Activated B cell treated with CpG ODN at 0.5 μM for 24 hours (primary cell): ENCODE measurements at places on chromosomes 11 and 22. TPM values are rescaled to one million over a fixed set of nuclear protein-coding genes. Genes with fewer than 3 reads are reported as not detected.

HORMAD2 gene
- total RNA-seq, result not detected in 2 replicates

THYN1 gene
- 27.7 and 30.6 TPM in 2 replicates for total RNA-seq

CHRNA10 gene
- total RNA-seq, result 2.5 and 3.0 TPM in 2 replicates

GAL gene
- not detected in 2 replicates for total RNA-seq

FGF4 gene
- total RNA-seq, result not detected in 2 replicates

HTR3B gene
- total RNA-seq, result 0.10 and 0.22 TPM in 2 replicates

ART5 gene
- not detected in 2 replicates for total RNA-seq

- H3K4me3 ChIP-seq, result peak overlapping the region; percentile 65
- no peak for DNase-seq
- peaks cover 88% of the 10 kb centered on the region for H3K4me1 ChIP-seq
- no peaks in the 10 kb centered on the region for H3K27me3 ChIP-seq
These were observed 107.4 kb downstream of the ZBTB16 start for GRCh38 chr11:114166897-114167323.

- no peak overlapping the region for H3K27ac ChIP-seq
- no peaks in the 10 kb centered on the region for H3K4me1 ChIP-seq
- H3K4me3 ChIP-seq, result no peak overlapping the region
- DNase-seq, result no peak
- H3K36me3 ChIP-seq, result no peaks in the 10 kb centered on the region
- peaks cover 19% of the 10 kb centered on the region for H3K27me3 ChIP-seq
These were observed 6.9 kb downstream of the TNNT3 start for GRCh38 chr11:1926156-1927025.

- no peak for DNase-seq
- H3K4me3 ChIP-seq, result no peak overlapping the region
- no peaks in the 10 kb centered on the region for H3K27me3 ChIP-seq
- no peak overlapping the region for H3K27ac ChIP-seq
- H3K4me1 ChIP-seq, result no peaks in the 10 kb centered on the region
These were observed 650.7 kb downstream of the FAM181B start for GRCh38 chr11:82082976-82083375.

DNA sequence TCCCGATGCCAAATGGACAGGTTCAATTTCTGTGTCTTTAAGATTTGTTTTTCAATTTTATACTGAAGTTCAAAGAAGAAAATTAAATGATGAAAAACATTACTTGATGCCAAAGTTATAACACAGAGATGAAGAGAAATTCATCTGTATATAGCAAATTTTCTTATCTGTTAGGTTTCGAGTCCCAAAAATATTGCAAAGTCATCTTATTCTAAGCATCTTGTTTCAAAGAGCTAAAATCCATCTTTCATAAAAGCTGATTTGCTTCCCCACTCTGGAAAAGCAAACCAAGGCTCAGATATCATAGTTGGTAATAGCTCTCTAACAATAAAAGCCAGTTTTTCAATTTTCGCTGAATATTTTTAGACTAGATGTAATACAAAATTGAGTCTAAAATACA is 19.0 kb upstream of the CCDC89 start:
- H3K36me3 ChIP-seq, result no peaks in the 10 kb centered on the region
- no peak overlapping the region for H3K27ac ChIP-seq
- peaks cover 4% of the 10 kb centered on the region for H3K27me3 ChIP-seq
- no peak overlapping the region for H3K4me3 ChIP-seq

GRCh38 chr11:65853246-65853979 is 4.6 kb downstream of the CFL1 start:
- no peak for DNase-seq
- peaks cover 62% of the 10 kb centered on the region for H3K36me3 ChIP-seq
- peak overlapping the region; percentile 12 for H3K27ac ChIP-seq

DNA sequence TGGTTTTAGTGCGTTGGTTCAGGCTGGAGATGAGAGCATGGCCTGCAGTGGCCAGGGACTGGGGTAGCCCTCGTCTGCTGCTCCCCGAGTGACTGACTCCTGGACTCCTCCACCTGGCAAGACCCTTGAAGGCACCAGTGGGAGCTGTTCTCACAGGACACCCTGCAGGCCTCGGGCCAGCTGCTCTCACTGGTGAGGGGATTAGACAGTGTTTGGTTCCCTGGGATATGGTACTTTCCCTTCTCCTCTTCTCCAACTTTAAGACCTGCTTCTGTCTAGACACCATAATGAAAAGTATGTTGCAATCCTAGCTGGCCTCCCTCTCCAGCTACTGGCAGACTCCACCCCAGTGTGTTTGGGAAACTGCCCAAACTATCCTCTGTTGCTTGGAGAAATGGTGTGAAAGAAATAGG is 168.8 kb upstream of the CADM1 start:
- no peak overlapping the region for H3K27ac ChIP-seq
- no peaks in the 10 kb centered on the region for H3K4me1 ChIP-seq
- DNase-seq, result no peak
- H3K27me3 ChIP-seq, result no peaks in the 10 kb centered on the region
- no peaks in the 10 kb centered on the region for H3K36me3 ChIP-seq

GRCh38 chr11:26762089-26762488 is 40.2 kb upstream of the SLC5A12 start:
- no peaks in the 10 kb centered on the region for H3K36me3 ChIP-seq
- no peaks in the 10 kb centered on the region for H3K27me3 ChIP-seq
- no peaks in the 10 kb centered on the region for H3K4me1 ChIP-seq
- no peak overlapping the region for H3K4me3 ChIP-seq
- no peak overlapping the region for H3K27ac ChIP-seq

DNA sequence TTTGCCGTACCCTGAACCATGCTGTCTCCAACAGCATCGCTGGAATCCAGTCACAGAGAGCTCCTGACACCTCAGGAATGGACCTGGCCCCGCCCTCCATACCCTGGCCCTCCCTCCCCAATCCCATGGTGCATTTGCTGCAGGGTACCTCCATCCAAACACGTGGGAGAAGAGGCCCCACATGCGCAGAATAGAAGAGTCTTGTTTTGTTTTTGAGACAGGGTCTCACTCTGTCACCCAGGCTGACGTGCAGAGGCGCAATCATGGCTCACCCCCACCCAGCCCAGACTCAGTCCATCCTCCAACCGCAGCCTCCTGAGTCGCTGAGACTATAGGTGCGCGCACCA is 2.3 kb upstream of the PNPLA2 start:
- no peak overlapping the region for H3K4me3 ChIP-seq
- DNase-seq, result no peak
- H3K4me1 ChIP-seq, result peaks cover 20% of the 10 kb centered on the region
- peaks cover 25% of the 10 kb centered on the region for H3K36me3 ChIP-seq
- no peaks in the 10 kb centered on the region for H3K27me3 ChIP-seq
- H3K27ac ChIP-seq, result no peak overlapping the region

DNA sequence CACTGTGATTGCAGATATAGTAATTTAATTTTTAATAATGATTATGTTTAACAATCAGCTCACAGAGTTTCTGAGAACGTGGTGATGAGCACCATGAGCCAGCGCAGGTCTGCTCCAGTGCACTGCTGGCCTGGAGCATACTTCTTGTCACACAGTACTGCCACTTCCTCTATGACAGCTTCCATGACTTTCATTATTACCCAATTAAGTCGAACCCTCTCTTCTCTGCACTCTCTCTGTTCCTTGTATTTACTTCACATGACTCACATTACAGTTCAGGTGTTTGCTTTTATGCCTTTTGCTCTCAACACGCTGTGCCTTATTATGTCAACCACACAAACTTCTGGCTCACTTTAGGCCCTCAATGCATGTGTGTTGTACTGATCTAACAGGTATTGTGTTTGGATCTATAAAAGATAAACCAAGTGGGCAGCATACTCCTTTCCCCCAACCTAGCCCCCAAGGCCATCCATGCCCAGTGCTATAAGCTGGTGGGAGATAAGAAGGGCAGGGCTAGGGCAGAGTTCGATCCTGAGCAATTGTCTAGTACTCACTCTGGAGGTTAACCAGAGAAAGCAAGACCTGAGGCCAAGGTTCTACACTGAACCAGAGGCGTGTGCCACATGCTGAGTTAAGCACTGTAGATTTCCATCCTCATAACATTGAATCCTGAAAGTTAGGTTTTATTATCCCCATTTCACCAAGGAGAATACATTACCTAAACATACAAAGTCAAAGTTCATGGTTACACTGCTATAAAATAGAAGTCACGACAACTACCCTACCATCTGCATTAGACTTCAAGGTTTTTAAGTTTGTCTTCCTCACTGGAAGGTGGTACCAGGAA is 356.5 kb downstream of the INSC start:
- no peaks in the 10 kb centered on the region for H3K27me3 ChIP-seq
- H3K27ac ChIP-seq, result no peak overlapping the region
- DNase-seq, result no peak
- no peaks in the 10 kb centered on the region for H3K4me1 ChIP-seq

- no peak overlapping the region for H3K27ac ChIP-seq
- H3K4me3 ChIP-seq, result no peak overlapping the region
- peaks cover 20% of the 10 kb centered on the region for H3K27me3 ChIP-seq
- no peak for DNase-seq
- peaks cover 40% of the 10 kb centered on the region for H3K4me1 ChIP-seq
These were observed 7.2 kb downstream of the PHOX2A start for GRCh38 chr11:72236774-72237111.

DNA sequence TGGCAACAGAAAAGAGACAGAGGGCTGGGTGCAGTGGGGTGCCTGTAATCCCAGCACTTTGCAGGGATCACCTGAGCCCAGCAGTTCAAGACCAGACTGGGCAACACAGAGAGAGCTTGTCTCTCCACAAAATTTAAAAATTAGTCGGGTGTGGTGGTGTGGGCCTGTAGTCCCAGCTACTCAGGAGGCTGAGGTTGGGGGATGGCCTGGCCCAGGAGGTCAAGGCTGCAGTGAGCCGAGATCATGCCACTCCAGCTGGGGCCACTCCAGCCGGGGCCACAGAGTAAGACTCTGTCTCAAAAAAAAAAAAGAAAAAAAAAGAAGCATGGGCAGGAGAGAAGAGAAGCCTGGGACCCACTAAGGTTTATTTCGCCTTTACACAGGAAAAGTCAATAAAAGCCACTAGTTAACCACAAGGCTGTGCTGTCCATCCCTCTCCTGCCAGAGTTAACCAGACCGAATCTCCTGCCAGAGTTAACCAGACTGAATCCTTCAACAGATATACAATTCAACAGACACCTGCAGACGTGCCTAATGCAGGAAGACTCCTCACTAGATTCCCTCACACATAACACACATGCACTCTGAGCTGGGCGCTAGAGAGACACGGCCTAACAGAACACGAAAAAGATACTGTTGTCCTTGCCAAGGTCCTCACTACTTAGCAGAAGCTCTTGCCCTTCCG is 29.8 kb downstream of the MICAL3 start:
- H3K4me1 ChIP-seq, result peaks cover 98% of the 10 kb centered on the region
- no peaks in the 10 kb centered on the region for H3K27me3 ChIP-seq
- no peak for DNase-seq
- peak overlapping the region; percentile 94 for H3K27ac ChIP-seq

DNA sequence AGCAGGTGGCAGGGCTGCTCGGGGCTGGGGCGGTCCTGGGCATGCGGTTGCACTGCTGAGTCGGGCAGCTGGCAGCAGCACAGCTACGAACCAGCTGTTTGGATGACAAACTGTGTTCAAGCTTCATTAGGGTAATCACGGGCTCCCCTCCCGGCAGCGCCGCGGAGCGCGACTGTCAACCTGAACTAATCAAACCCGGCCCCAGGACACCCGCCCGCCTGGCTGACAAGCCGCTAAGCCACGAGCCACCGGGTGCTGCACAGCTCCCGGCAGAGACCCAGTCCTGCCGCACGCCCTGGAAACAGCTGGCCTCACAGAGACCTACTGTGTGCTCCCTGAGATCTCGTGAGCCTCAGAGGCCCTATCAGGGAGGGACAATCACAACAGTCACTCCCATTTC is 60.6 kb upstream of the TCF20 start:
- DNase-seq, result no peak
- H3K27me3 ChIP-seq, result peaks cover 19% of the 10 kb centered on the region
- H3K4me1 ChIP-seq, result no peaks in the 10 kb centered on the region

GRCh38 chr11:20501252-20501651 is 98.2 kb upstream of the SLC6A5 start:
- peaks cover 62% of the 10 kb centered on the region for H3K36me3 ChIP-seq
- H3K27me3 ChIP-seq, result no peaks in the 10 kb centered on the region
- no peak overlapping the region for H3K4me3 ChIP-seq
- H3K4me1 ChIP-seq, result no peaks in the 10 kb centered on the region

- H3K4me3 ChIP-seq, result no peak overlapping the region
- DNase-seq, result no peak
- H3K36me3 ChIP-seq, result peaks cover 43% of the 10 kb centered on the region
These were observed 7.5 kb downstream of the SERPIND1 start for GRCh38 chr22:20781272-20781990.

GRCh38 chr11:128361451-128362020 is 225.8 kb downstream of the ETS1 start:
- no peaks in the 10 kb centered on the region for H3K27me3 ChIP-seq
- peak overlapping the region; percentile 73 for H3K27ac ChIP-seq
- no peaks in the 10 kb centered on the region for H3K36me3 ChIP-seq
- DNase-seq, result no peak
- H3K4me1 ChIP-seq, result peaks cover 18% of the 10 kb centered on the region

DNA sequence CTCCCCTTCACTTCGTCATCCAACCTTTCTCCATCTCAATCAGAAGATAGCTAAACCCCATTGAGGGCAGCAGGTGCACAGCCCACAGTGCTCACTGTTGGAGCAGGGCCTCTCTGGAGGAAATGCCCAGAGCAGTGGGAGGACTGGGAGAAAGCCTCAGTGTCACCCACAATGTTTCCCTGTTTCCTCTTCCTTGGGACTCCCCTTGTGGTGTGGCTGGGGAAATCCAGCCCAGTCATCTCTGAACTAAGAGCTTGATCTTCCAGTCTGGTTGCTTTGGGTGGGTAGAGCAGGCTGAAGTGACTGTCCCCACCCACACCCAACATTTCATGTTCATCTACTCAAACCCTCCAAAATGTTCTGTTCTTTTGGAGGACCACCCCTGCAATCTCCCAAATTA is 29.8 kb upstream of the EED start:
- peak overlapping the region; percentile 47 for H3K4me3 ChIP-seq
- H3K27ac ChIP-seq, result peak overlapping the region; percentile 81
- DNase-seq, result peak; percentile 22
- no peaks in the 10 kb centered on the region for H3K27me3 ChIP-seq

DNA sequence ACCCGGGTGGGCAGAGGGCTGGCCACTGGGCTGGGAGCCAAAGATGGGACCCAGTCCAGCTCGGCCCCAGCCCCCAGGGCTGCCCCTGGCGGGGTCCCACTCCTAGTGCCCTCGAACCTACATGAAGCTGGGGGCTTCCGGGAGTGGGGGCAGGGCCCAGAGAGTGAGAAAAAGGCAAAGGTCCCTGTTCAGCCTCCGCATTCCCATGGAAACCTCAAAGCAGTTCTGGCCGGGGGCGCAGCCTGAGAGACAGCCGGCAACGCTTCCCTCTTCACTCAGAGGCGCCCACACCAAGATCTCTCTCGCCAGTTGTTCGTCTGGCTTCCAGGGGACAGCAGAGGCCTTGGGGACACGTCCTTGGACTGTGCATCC is 22.4 kb upstream of the ARHGAP8 start:
- H3K4me1 ChIP-seq, result peaks cover 10% of the 10 kb centered on the region
- peaks cover 11% of the 10 kb centered on the region for H3K36me3 ChIP-seq
- H3K4me3 ChIP-seq, result no peak overlapping the region
- H3K27me3 ChIP-seq, result no peaks in the 10 kb centered on the region
- no peak overlapping the region for H3K27ac ChIP-seq

GRCh38 chr11:90476442-90477007 is 253.7 kb upstream of the CHORDC1 start:
- H3K4me1 ChIP-seq, result no peaks in the 10 kb centered on the region
- H3K27ac ChIP-seq, result no peak overlapping the region
- no peaks in the 10 kb centered on the region for H3K27me3 ChIP-seq
- no peak overlapping the region for H3K4me3 ChIP-seq

GRCh38 chr11:114074546-114075343 is 15.2 kb downstream of the ZBTB16 start:
- H3K36me3 ChIP-seq, result no peaks in the 10 kb centered on the region
- DNase-seq, result no peak
- peaks cover 29% of the 10 kb centered on the region for H3K27me3 ChIP-seq
- peak overlapping the region; percentile 15 for H3K4me3 ChIP-seq
